ENCODE measurements at places on chromosomes 12 and 14.

- no peak for DNase-seq
These were observed 1.0 kb downstream of the TMEM30B start for GRCh38 chr14:61280092-61280525.

DNA sequence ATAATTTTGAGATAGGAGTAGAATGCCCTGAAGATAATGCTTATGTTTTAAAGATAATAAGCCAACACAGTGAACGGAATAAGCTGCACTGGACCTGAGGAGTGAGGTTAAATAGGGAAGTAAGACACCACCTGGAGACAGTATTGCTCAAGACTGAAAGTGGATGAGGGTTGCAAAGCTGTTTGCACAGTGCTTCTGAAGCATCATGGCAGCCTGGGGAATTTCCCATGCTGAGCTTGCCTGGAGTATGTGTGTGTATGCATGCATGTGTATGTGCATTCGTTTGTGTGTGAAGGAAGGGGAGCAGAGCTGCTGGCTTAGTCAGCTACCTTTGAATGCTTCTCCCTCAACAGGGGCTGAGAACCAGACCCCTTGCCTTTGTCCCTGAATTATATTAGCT is 35.8 kb downstream of the BHLHE41 start:
- DNase-seq: no peak

- DNase-seq: no peak
These were observed 13.1 kb downstream of the MYBPC1 start for GRCh38 chr12:101607894-101608293.

GRCh38 chr12:3115078-3115477 is 37.9 kb downstream of the TSPAN9 start:
- no peak for DNase-seq

DNA sequence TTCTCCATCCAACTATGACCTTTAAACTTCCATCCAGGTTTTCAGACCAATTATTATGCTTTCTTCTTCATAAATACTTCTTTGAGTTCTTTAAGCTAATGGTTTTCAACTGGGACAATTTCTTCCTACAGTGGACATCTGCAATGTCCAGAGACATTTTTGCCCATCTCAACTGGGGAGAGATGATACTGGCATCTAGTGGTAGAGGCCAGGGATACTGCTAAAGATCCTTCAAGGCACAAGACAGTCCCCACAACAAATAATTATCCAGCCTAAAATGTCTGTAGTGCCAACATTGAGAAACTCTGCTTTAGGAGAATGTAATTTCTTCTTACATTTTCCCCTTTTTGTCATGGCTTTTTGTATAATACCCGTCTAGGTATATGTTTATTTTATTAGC is 10.6 kb downstream of the TRHDE start:
- no peak for DNase-seq

- no peak for DNase-seq
These were observed 200.9 kb downstream of the APAF1 start for GRCh38 chr12:98845957-98846356.

DNA sequence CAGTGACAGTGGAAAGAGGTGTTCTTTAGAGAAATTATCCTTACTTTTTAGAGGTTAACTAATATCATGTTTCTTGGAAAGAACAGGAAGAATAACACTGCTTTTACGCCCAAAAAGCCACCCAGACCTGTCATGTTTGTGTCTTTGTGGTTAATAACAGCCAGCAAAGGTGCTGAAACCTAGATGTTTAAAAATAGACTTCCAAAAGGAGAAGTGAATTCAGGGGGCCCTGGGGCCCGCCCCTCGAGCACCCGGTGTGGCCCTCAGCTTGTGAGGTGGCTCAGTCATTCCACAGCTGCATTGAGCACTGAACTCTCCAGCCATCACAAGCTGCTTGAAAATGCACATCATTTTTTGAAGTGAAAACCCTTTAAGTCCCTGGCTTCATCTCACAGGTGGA is 20.8 kb upstream of the AMN start:
- no peak for DNase-seq

- DNase-seq: no peak
These were observed 94.5 kb downstream of the NTS start for GRCh38 chr12:85968606-85969005.

DNA sequence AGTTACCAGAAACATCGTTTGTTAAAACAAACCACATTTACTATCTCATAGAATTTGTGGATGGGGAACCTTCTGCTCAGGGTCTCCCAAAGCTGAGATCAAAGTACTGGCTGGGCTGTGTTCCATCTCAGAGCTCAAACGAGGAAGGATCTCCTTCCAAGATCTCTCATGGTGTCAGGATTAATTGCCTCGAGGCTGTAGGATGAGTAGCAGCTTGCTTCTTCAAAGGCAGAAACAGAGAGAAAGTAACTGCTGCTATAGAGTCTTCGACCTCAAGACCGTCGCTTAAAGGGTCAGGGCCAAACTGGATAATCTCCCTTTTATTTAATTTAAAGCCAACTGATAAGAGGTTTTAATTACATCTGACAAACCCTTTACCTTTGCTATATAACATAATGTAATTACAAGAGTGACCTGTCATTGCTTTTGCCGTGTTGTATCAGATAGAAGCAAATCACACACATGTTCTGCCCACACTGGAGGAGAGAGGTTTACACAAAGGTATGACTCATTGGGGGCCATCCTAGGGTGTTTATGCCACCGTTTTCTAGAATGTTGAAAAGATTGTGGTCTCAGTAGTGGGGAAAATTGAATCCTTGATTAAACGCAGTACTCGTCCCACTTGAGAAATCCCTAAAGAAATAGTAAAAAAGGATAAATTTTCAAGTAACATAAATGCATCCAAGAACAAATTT is 868.8 kb upstream of the TMEM132C start:
- no peak for DNase-seq

DNA sequence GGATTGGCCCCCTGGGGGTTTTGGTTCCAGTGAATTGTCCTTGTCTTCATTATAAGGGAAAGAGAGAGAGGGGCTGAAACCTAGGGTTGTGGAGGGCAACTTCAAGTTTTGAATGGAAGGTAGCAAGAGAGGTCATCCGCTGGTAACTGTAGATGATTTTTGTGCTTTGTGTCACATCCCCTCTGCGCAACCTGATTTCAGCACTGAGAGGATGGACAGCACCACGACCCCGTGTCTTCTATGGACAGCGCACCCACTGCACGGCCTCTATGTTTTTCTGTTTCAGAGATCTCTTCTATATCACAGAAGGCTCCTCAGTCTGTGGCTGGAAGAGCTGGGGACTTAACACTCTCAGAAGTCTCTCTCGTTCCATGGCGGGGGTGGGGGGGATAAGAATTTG is 127.0 kb upstream of the RPH3A start:
- DNase-seq: no peak

DNA sequence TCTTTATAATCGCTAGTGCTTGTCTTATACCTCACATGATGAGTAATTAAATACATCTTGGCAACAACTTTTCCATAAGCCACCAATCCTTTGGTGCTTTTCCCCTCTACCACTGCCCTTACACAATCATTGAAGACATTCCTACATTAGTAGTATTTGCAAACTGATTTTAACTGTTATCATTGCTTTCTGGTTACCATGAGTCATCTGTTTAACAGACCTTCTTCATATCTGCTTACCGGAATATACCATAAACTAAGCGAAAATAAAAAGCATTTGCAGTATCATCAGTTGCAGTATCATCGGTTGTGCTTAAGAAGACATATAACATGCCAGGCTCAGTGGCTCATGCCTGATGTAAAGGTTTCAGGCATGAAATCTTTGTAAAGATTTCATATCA is 54.8 kb upstream of the PLEKHA5 start:
- no peak for DNase-seq

- no peak for DNase-seq
These were observed 80.6 kb upstream of the TMEM233 start for GRCh38 chr12:119512772-119513497.

DNA sequence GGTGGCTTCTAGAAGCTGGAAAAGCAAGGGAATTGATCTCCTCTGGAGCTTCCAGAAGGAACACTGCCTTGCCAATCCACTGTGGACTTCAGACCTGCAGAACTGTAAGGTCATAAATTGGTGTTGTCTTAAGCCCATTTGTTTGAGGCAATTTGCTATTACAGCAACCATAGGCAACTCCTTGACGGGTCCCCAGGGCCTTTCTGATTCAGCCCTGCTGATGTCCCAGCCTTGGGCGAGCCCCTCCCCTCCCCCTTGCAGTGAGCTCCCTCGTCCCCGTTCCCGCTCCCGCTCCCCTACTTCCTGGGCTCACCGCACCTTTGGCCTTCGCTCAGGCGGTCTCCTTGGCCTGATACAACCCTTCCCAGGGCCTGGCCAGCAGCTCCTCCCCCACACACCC is 18.9 kb upstream of the DIO3 start:
- DNase-seq: no peak

DNA sequence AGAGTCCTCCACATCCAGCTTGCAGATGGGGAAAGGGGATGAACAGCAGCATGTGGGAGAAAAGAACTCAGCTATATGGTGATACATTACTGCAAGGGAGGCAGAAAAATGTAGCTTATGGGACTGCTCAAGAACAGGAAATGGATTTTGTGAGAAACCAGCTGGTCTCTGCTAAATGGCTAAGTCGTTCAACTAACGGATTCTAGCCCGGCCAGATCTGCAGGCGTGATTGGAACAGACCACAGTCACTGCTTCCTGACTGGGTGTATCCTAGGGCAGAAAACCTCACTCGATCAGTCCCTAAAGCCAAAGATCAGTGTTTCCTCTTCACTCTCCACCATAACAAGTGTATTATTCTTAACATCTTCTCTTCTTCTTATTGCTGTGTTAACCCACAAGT is 8.1 kb upstream of the PTGDR start:
- no peak for DNase-seq

- DNase-seq: no peak
These were observed 36.2 kb downstream of the PRMT8 start for GRCh38 chr12:3527181-3527580.

DNA sequence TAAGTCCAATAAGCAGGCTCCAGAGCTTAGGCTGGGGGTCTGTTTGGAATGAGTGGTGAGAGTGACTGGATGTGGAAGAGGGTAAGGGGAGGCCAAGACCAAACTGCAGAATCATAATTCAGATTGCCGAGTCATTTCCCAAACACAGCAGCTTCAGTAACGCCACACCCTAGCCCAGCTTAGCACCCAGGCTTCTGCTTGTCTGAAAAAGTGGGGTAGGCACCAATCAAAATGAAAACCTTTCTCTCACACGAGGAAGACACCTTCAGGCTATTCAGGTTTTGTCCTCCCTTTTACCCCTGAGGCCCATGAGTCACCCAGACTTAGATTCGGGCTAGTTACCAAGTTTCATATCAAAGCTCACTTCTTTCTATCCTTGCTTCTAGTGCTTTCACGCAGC is 306.1 kb downstream of the DAD1 start:
- no peak for DNase-seq

DNA sequence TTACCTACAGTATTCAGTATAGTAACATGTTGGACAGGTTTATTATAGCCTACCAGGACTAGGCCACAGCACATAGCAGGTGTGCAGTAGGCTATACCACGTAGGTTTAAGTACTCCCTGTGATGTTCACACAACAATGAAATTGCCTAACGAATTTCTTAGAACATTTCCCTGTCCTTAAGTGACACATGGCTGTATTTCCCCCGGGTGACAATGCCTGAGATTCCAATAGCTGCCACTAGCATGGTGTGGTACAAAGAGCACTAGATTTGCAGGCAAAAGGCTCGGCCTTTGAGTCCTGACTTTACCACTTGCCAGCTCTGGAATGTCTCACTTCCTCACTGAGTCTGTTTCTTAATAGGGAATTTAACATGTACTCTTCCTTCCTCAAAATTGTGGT is 19.7 kb downstream of the PTPN21 start:
- no peak for DNase-seq

DNA sequence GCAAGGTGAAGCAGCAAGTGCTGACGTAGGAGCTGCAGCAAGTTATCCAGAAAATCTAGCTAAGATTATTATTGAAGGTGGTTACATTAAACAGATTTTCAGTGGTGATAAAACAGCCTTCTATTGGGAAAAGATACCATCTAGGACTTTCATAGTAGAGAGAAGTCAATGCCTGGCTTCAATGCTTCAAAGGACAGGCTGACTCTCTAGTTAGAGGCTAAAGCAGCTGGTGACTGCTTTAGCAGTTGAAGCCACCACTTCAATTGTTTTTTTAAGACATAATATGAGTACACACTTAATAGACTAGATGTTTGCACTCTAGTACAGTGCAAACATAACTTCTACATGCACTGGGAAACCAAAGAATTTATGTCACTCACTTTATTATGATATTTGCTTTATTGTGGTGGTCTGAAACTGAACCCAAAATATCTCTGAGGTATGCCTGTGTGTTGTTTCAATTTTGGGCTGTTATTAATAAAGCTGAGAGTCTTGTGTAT is 1026.9 kb upstream of the FOXG1 start:
- DNase-seq: no peak

All from mesenteric fat pad (tissue), 1 donor.